ENCODE measurements at places on chromosomes 12 and 14. TPM values are rescaled to one million over a fixed set of nuclear protein-coding genes. Genes with fewer than 3 reads are reported as not detected.

The RNASE2 gene
- not detected for total RNA-seq

The CMKLR1 gene
- total RNA-seq, result 40.9 TPM

DNA sequence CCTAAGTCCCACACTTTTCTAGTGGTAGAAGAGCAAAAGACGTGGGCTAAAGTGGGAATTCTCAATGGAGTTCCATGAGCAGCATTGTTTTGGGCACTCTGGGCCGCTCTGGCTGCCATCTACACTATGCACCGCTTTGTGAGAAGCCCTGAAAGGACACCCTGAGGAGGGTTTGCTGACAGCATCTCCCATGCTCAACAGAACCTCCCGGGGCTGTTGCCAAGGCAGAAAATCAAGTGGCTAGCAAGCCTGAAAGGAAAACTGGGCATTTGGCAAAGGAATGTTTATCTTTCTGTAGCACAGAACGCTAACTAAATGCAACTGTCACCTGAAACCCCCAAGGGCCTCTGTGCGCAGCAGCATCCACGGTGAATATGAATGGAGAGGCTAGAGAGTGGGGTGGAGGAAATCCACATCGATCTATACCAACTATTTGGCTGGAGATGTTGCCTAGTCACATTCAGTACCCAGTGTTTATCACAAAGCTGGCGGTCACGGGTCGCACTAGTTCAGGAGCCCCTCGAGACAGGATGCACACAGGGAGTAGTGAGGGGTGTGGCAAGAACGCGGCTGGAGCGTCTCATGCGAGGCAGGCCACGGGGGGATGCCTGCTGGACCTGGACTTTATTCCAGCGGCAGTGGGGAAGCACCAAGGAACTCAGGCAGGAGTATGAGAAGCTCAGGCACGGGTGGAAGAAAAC is 14.2 kb downstream of the APPL2 start:
- H3K27me3 ChIP-seq, result no peaks in the 10 kb centered on the region
- peaks cover 67% of the 10 kb centered on the region for H3K4me1 ChIP-seq
- H3K36me3 ChIP-seq, result peaks cover 15% of the 10 kb centered on the region
- DNase-seq, result peak; percentile 35
- H3K4me3 ChIP-seq, result no peak overlapping the region

DNA sequence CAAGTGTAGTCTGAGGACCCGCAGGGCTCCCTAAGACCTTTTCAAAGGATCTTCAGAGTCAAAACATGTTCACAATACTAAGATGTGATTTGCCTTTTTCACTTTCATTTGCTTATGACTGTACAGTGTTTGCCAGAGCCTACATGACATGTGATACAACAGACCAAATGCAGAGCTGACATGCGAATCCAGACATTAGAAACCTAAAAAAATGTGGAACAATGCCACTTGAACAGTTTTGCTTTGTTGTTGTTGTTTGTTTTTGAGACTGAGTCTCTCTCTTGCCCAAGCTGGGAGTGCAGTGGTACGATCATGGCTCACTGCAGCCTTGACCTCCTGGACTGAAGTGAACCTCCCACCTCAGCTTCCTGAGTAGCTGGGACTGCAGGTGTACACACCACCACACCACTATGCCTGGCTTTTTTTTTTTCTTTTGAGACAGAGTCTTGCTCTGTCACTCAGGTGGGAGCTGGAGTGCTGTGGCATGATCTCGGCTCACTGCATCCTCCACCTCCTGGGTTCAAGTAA is 5.3 kb upstream of the RAB35 start:
- no peak for DNase-seq
- H3K4me3 ChIP-seq, result no peak overlapping the region
- peaks cover 26% of the 10 kb centered on the region for H3K4me1 ChIP-seq
- H3K27ac ChIP-seq, result no peak overlapping the region
- no peaks in the 10 kb centered on the region for H3K27me3 ChIP-seq

GRCh38 chr14:99698236-99698635 is 14.1 kb downstream of the CYP46A1 start:
- no peak overlapping the region for H3K4me3 ChIP-seq
- H3K27me3 ChIP-seq, result no peaks in the 10 kb centered on the region
- no peak overlapping the region for H3K27ac ChIP-seq
- no peaks in the 10 kb centered on the region for H3K4me1 ChIP-seq
- no peak for DNase-seq

GRCh38 chr12:130097798-130098255 is 64.4 kb upstream of the FZD10 start:
- no peaks in the 10 kb centered on the region for H3K27me3 ChIP-seq
- DNase-seq, result no peak
- no peak overlapping the region for H3K27ac ChIP-seq
- H3K4me1 ChIP-seq, result no peaks in the 10 kb centered on the region

DNA sequence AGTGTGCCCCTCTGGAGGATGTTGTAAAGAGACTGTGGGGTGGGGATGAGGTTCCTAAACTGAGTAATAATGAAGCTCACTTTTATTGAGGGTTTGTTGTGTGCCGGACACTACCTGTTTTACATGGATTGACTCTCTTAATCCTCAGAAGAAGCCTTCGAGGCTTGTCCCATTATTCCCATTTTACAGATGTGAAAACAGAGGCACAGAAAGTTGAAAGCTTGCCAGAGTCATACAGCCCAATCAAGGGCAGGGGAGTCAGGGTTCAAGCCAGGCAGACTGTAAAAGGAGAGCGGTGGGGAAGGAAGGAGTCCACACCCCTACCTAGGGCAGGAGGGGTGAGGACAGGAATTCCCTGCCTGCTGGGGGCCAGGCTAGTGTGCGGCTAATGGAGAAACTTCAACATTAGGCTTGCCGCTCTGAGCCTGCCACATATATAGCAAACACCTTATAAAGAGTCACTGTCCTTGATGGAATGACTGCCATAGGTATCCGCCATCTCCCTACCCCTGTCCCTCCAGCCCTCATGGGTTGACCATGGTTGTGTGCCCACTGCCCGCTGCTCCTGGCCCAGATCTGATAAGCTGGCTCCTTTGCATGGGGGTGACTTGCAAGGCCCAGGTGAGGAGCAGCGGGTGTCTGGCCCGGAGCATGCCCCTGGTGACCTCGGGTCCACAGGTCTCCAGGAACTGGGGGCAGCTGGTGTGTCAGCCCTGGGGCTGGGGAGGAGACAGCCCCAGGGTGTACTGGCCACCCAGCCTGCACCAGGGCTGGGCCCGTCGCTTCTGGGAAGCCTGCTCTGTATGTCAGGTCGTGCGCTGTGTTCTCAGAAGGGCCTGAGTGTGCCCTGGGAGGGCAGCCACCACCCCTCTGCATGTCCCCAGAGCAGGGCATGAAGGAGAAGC is 12.2 kb downstream of the ORAI1 start:
- H3K27ac ChIP-seq, result peak overlapping the region; percentile 82
- no peak overlapping the region for H3K4me3 ChIP-seq

DNA sequence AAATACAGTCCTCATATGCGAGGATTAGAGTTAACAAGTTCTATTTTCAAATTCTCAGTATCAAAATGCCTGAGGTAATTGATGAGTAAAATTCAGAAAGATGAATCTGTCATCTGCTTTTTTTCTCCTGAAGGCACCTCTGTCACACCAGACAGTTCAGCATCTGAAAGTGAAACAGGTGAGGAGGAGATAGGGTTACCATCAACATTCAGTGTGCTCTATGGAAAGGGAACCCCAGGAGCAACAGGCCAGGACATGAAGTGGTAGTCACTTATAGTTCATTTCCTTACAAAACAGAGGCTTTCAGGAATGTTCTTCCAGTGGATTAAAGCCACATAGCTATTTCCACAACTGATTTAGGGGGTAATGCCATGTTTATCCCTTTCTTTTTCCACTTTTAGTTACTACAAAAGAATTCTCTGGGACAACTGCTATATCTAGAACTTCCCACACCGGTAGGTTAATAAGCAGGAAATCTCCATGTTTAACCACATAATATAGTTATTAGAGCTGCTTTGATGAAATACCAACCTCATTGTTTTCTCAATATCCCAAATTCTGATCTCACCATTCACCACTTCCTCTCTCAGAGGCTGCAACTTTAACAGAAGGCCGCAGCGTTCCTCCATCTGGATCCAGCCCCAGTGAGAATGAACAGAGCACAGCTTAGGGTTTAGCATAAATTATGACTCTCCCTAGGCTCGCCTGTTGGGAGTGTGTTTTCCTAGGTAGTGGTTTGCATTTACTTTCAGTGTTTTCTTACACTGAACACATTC is 177.0 kb upstream of the CNTN1 start:
- H3K27ac ChIP-seq, result no peak overlapping the region
- no peak overlapping the region for H3K4me3 ChIP-seq
- H3K36me3 ChIP-seq, result no peaks in the 10 kb centered on the region

DNA sequence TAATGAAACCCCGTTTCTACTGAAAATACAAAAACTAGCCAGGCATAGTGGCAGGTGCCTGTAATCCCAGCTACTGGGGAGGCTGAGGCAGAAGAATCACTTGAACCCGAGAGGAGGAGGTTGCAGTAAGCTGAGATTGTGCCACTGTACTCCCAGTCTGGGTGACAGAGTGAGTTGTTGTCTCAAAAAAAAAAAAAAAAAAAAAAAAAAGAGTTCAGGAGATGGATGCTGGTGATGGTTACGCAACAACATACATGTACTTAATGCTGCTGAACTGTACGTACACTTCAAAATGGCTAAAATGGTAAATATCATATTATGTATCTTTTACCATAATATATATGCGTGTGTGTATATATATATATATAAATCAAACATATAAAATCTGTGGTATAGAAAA is 29.0 kb downstream of the ACTN1 start:
- H3K36me3 ChIP-seq, result no peaks in the 10 kb centered on the region
- peak; percentile 56 for DNase-seq
- H3K4me1 ChIP-seq, result peaks cover 43% of the 10 kb centered on the region
- H3K27me3 ChIP-seq, result no peaks in the 10 kb centered on the region

DNA sequence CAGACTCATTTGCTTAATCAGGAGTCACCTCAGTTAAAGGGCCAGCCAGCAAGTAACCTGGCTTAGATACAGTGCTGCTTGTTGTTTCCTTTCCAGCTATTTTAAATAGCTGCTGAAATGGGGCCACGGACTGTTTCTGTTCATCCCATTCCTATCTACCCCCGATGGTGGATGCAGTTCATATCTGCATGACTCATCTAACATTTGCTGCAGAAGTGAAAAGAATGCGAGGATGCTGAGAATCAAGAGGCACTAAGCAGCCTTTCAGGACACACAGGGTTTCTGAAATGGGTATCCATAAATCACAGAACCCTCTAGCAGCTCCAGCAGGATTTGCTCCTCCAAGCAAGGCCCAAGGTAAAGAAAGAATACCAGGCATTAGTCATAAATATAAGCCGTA is 60.2 kb upstream of the RTRAF start:
- H3K27ac ChIP-seq, result no peak overlapping the region
- H3K36me3 ChIP-seq, result no peaks in the 10 kb centered on the region
- no peaks in the 10 kb centered on the region for H3K4me1 ChIP-seq
- DNase-seq, result no peak
